ENCODE measurements at places on chromosomes 12 and 14.

DNA sequence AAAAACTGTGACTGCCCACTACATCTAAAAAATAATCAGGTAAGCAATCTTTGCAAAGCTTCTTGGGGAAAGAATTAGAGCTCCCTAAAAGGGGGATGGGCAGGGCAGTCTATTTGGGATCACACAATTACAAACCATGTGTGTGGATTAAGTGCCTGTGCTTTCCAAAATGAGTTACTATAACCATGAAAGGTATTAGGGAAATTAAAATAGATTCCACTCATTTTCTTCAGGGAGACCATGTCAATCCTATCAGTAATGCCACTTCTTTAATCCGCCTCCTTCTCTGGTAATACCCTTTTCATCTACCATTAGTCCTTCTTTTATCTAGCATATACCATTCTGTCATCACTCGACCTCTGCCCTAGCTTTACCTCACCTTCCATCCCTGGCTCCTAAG, 53.7 kb downstream of the PAWR start:
- no peak for DNase-seq

- DNase-seq = no peak
Observed at GRCh38 chr12:60194678-60195077, 598.8 kb downstream of the SLC16A7 start.

DNA sequence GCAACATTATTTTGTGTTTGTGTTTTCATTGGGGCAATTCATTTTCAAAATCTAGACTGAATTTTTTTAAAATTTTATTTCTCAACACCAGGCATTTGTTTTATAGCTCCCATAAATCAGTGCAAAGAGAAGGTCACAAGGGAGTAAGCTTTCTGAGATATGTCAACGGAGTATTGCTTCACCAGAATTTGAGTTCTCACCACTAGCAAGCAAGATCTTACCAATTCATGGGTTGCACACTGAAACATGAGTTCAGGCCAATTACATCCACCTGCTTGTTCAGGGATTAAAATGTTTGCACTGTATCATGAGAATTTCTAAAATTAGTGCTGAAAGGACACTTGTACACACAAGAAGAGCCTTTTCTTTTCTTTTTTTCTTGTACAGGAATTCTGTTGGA, 121.9 kb downstream of the CAND1 start:
- no peak for DNase-seq

GRCh38 chr14:80606347-80606772, 335.2 kb downstream of the CEP128 start:
- no peak for DNase-seq

DNA sequence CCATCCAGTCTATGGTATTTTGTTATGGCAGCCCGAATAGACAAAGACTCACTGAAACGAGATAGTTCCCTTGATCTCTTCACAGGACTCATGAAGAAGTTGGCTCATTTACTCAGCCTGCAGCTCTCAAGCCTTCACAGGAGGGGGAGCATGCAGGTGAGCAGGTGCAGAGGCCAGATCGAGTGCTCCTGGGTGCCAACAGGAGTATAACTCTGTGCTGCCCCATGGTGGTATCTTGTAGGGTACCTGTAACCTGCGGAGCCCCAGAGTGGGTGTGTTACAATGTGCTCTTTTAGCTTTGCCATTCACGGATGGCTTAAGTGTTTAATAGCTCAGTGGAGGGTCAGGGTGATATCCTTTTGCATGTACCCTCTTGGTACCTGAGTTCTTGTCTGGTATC, 159.5 kb downstream of the METTL25 start:
- no peak for DNase-seq

- DNase-seq = peak; percentile 77
Observed at GRCh38 chr14:99729991-99730875, 46.1 kb downstream of the CYP46A1 start.

GRCh38 chr12:72465940-72466630, 193.9 kb downstream of the TRHDE start:
- no peak for DNase-seq

- peak; percentile 24 for DNase-seq
Observed at GRCh38 chr12:97148941-97149559, 242.0 kb downstream of the NEDD1 start.
